SW 1271 (cell line): ENCODE measurements at places on chromosomes 1 and 21.

DNA sequence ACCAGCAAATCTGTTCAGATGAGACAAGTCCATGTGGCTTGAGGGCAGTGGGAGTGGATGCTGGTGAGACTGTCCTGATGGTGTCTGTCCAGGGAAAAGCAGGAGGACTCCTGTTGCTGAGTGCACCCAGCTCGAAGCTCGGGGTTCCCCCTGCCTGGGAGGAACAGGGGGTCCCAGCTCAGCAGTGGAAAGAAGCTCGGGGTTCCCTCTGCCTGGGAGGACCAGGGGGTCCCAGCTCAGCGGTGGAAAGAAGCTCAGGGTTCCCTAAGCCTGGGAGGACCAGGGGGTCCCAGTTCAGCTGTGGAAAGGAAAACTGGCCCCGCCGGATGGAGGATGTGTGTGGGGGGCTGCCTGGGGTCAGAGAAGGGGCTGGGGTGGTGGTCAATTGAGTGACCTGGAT, 39.1 kb downstream of the CRYAA start:
- DNase-seq: no peak

GRCh38 chr1:170758992-170759391, 95.1 kb downstream of the PRRX1 start:
- DNase-seq: no peak

GRCh38 chr1:209621741-209622655, 30.2 kb downstream of the LAMB3 start:
- no peak for DNase-seq

DNA sequence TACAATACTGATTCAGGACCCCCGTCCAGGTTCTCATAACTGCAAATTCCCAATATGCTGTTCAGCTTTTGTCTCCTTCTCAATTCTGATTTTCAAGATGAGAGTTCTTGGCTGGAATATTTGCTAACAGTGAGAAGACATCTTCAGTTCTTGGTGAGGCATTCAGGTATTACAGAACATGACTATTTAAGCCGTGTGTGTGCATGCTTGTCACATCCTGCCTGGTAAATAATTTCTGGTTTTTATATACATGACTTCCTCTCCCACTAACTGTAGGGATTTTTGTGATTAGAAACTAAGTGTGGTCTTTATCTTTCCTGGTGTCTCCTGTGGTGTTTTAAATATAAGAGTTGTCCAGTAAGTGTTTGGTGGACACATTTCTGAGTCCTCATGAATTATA, 10.2 kb upstream of the SLC19A2 start:
- DNase-seq: no peak

GRCh38 chr1:67052741-67053534, 1.0 kb downstream of the SLC35D1 start:
- DNase-seq: peak; percentile 6

DNA sequence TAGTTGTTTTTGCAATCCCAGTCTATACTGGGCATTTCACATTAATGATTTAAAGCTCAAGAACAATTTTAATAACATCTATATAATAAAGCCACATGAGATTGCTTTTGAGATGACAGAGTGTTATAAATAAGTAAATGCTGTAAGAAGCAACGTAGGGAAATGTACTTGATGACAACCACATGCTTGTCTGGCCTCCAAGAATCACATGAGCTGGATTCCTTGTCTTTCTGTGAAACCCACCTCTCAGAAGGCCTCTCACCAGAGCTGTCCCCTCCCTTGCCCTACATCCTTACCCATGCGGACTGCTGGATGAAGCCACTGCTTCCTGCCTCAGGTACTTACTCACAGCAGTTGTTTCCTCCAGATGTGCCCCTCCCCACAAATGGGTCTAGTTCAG, 145.1 kb upstream of the CTTNBP2NL start:
- DNase-seq: no peak

DNA sequence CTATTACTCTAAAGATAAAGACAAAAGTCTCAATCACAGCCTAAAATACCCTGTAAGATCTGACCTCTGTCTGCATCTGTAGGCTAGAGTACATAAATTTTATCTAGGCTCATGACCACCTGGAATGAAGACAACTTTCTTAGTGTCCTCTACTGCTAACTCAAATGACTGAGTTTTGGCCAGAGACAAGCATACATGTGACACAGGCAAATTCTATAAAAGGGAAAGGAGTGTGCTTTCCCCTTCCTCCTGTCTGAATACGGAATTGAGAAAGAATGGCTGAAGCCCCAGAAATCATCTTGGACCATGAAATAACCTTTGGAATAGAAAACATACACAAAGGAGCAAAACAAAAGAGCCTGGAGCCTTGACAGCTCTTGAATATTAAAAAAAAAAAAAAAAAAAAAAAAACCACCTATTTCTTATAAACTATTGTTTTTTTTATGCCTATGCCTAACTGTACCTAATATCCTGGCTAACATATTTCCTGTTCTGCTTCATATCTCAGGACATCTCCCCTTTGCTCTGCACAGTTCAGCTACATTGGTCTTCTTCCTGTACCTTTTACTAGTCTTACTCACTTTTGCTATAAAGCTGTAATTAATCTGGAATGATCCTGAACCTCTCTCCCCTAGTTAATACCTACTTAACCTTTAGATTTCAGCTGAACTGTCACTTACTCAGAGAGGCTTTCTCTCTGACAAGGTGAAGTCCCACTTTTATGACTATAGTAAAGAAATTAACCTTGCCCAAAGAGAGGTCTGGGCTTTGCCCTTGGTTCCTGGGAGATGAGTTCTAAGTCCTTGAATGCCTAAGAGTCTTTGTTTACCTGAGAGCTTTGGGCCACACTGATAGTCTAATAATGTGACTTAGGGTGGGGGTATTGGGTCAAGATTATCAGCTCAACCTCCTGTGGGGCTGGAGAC, 16.1 kb downstream of the UCHL5 start:
- no peak for DNase-seq

DNA sequence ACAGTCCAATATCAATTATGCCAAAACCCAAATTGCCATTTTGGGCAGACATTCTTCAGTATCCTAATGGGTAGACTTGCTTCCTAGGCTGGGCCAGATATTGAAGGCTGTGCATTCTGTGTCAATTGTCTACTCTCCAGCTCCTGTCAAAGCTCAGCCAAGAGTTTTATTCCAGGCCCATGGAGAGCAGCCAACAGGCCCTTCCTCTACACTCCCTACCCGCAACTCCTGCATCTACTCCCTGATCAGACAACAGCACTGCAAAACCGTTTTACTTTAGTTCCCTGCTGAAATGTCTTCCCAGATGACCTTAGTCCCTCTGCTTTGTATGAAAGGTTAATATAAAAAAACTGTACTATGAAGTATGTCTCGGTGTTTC, 6.6 kb upstream of the ADORA3 start:
- no peak for DNase-seq

GRCh38 chr21:40333731-40334130, 466.5 kb downstream of the PCP4 start:
- DNase-seq: no peak
